ENCODE measurements at places on chromosomes 1 and 21.

DNA sequence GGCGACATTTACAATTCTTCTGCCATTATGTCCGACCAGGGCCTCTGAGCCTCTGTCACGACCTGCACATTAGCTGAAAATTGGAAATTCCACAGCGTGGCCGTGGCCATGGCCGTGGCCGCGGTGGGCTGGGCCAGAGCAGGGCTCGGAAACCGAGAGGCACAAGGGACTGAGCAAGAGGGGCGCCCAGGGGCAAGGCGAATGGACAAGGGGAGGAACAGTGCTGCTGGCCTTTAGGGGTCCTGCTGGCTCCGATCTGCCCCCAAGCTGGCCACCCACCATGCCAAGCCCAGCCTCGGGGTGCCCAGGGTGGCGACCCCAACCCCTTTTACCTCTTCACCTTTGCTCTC, 75.0 kb downstream of the TAS1R2 start:
- DNase-seq: no peak

DNA sequence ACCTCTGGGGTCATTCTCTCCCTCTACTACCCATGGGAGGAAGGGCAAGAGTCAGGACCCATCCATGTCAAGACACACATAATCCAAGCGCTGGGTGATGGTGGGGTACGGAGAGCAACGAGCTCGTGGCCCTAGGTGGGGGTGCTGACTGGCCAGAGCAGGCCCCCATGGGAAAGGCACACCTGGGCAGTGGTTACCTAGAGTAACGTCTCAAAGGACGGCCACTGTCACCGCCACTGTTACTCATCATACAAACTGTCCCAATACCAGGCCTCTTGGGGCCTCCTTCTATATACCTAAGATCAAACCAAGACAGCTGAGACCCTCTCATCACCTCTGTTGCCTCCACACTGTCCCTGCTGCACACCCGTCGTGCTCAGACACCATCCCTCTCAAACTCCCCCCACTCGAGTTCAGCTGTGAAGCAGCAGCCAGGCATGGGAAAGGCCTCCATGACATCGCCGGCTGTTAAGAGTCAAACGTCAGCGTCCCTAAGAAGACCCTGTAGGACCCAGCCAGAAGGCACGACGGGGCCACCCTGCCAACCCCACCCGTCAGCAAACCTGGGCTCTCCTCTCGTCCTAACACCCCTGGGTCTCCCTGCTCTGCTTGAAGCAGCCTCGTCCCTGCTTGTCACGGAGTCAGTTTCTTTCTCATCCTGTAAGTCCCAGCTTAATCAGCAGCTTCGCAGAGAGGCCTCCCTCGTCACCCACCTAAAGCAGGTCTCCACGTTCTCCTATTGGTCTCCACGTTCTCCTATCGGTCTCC, 15.3 kb downstream of the NPHP4 start:
- no peak for DNase-seq

- DNase-seq: no peak
Measured at GRCh38 chr1:217273866-217274265, 357.0 kb downstream of the GPATCH2 start.

GRCh38 chr1:35507947-35508346, 49.3 kb downstream of the KIAA0319L start:
- DNase-seq: no peak

DNA sequence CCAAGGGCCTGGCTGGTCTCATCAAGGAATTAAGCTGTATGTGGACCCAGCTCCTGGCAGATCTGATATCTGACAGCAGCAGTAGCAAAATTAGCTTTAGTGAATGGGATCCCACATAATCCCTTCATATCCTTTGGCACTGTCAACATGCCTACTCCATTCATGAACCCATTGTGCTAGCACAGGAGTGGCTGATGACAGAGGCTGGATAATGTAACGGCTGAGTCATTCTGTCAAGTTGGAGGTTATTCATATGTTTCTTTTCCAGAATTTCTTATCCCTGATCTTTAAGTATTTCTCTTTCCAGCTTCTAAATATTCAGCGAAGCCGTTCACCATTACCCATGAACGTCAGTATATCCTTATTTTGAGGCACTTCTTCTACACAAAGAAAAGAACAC, 84.3 kb downstream of the EXTL2 start:
- no peak for DNase-seq

GRCh38 chr1:44110916-44111315, 7.7 kb upstream of the KLF17 start:
- no peak for DNase-seq

GRCh38 chr21:43581453-43581852, 77.8 kb downstream of the HSF2BP start:
- DNase-seq: no peak

DNA sequence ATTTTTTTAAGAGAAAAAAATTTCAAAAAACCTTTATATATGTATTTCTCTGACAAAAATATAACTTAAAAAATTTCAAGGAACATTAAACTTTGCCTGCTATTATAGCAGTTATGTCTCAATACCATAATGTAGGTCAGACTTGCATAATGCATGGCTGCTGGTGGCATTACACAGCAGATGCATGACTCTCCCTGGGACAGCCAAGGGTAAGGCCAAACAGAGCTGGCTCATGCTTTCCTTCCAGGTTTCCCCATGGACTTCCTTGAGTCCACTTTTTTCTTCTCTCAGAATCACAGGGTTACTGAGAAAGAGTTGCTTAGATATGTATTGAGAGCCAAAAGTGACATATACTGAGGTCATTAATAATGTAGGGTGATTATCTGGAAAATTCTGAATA, 43.7 kb downstream of the RHOU start:
- no peak for DNase-seq

- no peak for DNase-seq
Measured at GRCh38 chr1:160211046-160211790, 6.0 kb downstream of the PEA15 start.

DNA sequence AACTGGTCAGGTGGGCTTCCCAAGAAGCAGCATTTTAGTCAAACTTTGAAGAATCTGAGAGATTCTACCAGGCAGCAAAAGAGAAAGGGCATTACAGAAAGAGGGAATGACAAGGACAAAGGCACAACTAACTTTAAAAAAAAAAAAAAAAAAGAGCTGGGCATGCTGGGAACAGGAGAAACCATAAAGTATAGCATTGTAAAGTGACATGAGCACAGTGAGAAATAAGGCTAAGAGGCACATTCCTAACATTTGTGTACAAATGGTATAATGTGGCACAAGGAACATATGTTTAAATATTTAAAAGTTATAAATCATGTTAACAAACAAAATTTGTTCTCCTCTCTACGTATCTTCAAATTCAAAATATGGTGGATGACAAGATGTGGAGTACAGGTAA, 69.6 kb downstream of the CLCA4 start:
- no peak for DNase-seq

- DNase-seq: no peak
Measured at GRCh38 chr1:147046189-147046862, 108.2 kb downstream of the NBPF12 start.

DNA sequence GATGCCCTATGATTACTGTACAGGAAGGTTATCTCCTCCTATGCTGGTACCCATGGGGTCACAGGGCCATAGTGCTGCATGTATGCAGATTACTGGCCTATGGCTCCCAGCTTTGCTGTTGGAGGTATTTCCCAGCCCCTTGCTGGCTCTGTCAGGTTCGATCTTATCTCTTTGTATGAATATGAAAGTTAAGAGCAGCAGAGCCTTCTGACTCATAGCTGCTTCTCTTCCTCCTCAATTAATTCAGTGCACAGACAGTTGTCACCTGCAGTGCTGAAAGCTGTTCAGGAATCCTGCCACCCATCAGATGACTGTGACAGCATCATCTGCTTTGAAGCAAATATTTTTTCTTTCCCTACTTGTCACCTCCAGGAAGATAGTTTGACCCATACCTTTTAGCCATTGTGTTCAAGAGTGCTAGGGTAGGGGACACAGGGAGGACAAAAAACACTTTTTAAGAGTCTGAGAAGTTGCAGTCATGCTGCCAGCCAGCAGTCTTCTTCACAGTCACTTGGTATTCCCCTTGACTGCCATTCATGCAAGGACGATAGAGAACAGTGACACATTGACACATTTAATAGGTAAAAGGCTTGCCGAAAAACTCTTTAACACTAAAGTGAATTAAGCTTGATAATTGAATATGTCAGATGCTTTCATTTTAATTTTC, 73.1 kb downstream of the KIF1B start:
- DNase-seq: peak; percentile 12

- no peak for DNase-seq
Measured at GRCh38 chr1:180946056-180946455, 33.4 kb downstream of the KIAA1614 start.

GRCh38 chr1:173424143-173424542, 53.0 kb upstream of the PRDX6 start:
- DNase-seq: no peak

GRCh38 chr1:216944864-216945510, 221.8 kb upstream of the ESRRG start:
- DNase-seq: no peak

GRCh38 chr1:17907999-17908398, 152.9 kb downstream of the ACTL8 start:
- DNase-seq: no peak

GRCh38 chr1:98292994-98293393, 368.5 kb upstream of the SNX7 start:
- no peak for DNase-seq

GRCh38 chr1:2226525-2227345, 1.4 kb upstream of the SKI start:
- no peak for DNase-seq

DNA sequence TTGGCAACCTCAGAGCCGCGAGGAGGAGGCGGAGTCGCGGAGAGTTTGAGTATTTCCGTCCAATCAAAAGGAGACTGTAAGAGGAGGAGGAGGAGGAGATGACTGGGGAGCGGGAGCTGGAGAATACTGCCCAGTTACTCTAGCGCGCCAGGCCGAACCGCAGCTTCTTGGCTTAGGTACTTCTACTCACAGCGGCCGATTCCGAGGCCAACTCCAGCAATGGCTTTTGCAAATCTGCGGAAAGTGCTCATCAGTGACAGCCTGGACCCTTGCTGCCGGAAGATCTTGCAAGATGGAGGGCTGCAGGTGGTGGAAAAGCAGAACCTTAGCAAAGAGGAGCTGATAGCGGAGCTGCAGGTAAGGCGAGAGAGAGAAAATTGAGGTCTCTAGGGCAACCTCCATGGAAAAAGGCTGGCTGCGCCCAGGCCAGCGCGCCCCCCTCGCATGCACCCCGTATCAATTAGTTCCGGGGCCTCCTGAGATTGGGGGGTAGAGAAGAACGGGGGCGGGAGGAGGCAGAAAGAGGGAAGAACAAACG, at the start of gene PHGDH:
TSS of gene PHGDH (plus strand) at position 131 of the 538 bp plus-strand sequence. CDS start at position 220, 89 bp downstream.
- peak; percentile 29 for DNase-seq

- peak; percentile 15 for DNase-seq
Measured at GRCh38 chr1:84892705-84893618, at the start of gene LPAR3. LPAR3 (minus strand) TSS chr1:84893206; CDS start chr1:84866120, 27,086 bp downstream.

GRCh38 chr1:169495916-169496315, 10.2 kb upstream of the SLC19A2 start:
- no peak for DNase-seq

GRCh38 chr1:171172471-171172870, 12.6 kb upstream of the FMO2 start:
- DNase-seq: no peak

- no peak for DNase-seq
Measured at GRCh38 chr1:89941110-89941766, 53.7 kb upstream of the ZNF326 start.

DNA sequence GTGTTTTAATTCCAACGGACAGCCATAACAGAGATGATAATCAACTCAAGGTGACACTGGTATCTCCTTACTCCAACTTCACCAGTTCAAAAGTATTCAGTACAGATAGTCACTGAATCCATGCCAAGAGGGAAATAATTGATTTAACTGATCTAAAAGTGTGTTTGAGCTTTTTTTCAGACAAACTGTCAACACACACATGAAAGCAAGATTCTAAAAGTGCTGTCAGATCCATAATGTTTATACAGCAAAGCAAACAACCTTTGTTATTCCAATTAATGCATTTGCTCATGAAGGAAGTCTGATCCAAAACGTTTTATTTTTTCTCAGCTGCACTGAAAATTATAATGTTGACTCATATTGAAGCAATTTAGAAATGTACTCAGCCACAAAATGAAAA, 5.9 kb upstream of the PRKAA2 start:
- DNase-seq: no peak

- no peak for DNase-seq
Measured at GRCh38 chr21:46621457-46622182, 13.9 kb upstream of the PRMT2 start.

DNA sequence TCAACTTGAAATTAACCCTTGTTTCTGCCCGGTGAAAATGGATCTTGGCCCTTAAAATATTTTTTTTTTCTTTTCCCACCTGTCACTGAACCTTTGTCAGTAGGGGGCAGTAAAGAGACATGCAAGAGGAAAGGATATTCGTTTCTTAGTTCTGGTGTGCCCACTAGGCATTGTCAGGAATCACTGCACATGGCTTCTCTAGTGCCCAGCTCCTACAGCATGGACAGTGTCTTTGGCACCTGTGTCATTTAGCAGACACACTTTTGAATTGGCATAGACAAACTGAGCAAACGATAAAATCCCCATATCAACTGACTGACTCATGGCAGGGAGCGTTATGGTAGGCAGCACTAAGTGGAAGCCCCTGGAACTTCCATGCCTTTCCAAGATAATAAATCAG, 1048.1 kb downstream of the BRINP3 start:
- DNase-seq: no peak

- no peak for DNase-seq
Measured at GRCh38 chr21:17527240-17527639, 14.4 kb downstream of the CXADR start.

DNA sequence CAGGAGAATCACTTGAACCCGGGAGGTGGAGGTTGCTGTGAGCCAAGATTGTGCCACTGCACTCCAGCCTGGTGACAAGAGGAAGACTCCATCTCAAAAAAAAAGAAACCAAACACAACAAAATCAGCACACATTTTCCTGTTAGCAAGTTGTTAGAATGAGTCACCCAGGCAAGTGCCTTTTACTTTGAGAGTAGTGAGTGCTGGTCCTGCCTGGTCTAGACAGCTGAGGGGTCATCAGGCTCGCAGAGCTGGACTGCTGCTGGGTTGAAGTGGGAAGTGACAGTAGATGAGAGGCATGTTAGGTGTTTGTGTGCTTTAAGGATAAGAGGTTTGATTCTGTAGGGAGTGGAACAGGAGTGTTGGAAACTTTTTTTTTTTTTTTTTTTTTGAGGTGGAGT, 31.9 kb downstream of the GNPAT start:
- no peak for DNase-seq

DNA sequence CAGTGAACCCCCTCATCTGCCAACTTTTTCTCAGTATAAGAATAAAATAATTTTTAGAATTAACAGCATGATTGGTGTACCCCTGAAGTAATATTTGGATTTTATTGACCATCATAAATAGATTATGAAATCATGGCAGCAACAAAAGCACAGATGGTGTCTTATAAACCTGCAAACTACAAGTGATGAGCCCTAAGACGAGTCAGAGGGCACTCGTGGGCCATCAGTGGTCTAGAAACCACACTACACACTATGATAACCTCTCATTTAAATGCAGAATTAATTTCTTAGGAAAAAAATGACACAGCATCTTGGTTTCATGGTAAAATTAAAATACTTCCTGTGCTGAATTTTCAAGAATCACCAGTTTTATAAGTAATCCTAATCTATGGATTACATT, 312.4 kb downstream of the PTBP2 start:
- no peak for DNase-seq

Measured in activated CD4-positive, alpha-beta T cell treated with anti-CD3 and anti-CD28 coated beads for 24 hours (primary cell).